ENCODE measurements at places on chromosomes 2 and 18.
A peak's percentile ranks its signal among the peaks of the same experiment; 100 is the strongest.

- no peak for DNase-seq
These were observed 83.2 kb upstream of the SPATS2L start for GRCh38 chr2:200223205-200223784.

- DNase-seq: no peak
These were observed 32.4 kb downstream of the WDR43 start for GRCh38 chr2:28926847-28927246.

DNA sequence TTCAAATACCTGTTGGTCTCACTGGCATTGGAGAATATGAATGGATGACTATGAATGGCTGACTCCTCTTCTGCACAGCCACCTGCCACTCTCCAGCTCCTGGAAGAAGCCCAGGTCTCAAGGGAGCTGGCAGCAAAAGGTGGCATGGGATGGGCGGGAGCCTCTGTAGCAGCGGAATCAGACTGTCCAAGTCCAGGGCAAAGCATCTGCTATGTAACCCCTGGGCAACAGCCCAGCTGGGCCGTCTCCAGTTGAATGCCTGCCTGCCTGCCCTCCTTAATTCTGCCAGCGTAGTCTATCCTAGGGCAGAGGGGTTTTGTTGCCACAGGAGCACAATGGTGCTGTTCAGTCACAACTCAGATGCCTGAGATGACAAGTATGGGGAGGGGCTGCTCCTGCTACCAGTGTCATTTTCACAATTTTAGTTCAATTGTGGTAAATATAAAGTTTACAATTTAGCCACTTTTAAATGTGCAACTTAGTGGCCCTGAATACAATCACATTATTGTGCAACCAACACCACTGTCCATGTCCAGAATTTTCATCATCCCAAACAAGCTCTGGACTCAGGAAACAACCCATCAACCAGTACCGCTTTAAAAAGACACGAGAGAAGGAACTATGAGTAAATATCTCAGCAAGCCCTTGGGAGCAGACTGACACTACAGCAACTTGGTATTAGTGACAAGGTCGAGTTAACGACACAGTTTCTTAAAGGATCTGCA lies 115.2 kb downstream of the MYO5B start:
- no peak for DNase-seq

DNA sequence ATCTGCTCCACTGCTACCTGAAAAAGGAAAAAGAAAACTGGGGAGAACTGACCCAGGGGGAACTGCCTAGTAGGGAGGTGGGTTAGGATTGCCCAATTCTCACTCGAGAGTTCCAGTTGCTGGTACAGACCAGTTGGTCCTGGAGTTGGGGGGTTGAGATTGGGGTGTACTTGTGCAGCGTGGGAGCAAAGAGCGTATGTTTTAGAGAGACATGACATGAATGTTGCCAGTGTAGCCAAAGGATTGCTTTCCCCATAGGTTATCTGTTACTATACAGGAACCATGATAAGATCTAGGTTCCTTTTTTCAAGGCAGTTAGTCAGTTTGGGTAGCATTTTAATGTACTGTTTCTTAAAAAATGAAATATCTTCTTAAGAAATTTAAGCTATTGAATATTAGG lies 68.6 kb downstream of the APLF start:
- DNase-seq: no peak

- no peak for DNase-seq
These were observed 125.1 kb upstream of the MGAT5 start for GRCh38 chr2:134128746-134129145.

DNA sequence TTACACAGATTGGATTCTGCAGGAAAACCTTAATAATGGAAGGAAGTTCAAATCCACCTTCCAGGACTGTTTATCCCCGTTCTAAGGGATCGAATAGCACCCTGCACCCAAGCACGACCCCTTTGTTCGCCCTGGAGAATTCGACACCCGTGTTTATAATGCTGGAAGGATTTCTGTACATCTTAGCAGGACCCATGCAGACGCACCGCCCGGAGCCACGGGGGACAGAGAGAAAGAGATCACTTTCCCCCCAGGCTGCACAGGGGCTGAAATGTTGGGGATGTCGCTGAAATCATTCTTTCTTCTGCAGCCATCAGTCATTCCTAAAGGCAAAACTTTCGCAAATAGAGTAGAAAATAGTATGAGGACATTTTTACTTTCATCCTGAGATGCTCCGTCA lies 238.7 kb upstream of the SALL3 start:
- no peak for DNase-seq

GRCh38 chr2:234015861-234016260 lies 34.6 kb upstream of the SPP2 start:
- DNase-seq: no peak

GRCh38 chr18:51623653-51624052 lies 426.2 kb upstream of the MEX3C start:
- DNase-seq: no peak

GRCh38 chr2:46836295-46837111 lies 79.1 kb downstream of the MCFD2 start:
- DNase-seq: no peak

GRCh38 chr18:28432339-28432738 lies 255.4 kb upstream of the CDH2 start:
- no peak for DNase-seq

GRCh38 chr2:238465487-238466242 lies 38.9 kb downstream of the ASB1 start:
- DNase-seq: no peak

DNA sequence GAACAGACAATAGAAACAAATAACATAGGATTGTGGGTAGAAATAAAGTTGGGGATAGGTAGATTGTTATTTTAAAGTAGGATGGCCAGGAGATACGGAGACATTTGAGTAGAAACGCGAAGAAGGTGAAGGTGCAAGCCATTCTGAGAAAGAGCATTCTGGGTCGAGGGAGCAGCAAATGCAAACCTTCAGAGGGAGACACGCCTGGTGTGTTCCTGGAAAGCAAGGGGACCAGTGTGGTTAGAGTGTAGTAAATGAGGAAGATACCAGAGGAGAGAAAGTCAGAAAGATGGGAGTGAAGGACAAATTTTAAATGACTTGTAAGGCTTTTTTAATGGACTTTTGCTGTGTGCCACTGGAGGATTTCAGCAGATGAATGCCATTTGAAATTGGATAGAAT lies 1.7 kb downstream of the CYP20A1 start:
- no peak for DNase-seq

DNA sequence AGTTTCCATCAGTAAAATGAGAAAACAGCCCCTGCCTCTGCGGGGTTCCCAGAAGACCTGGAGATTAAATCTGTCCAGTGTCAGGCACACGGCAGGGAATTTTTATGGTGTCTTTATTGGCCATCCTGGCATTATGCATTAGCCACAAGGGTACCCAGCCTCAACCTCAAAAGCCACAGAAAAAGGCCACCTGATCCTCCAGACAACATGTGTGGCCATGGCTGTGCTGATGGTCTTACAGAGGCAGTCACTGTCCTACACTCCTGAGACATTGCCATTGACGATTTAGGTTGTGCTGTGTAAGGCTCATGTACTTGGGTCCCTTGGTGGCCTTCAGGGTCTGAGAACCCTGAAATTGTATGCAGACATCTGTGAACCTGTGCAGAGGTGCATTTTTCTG lies 115.6 kb downstream of the SMAD7 start:
- DNase-seq: no peak

DNA sequence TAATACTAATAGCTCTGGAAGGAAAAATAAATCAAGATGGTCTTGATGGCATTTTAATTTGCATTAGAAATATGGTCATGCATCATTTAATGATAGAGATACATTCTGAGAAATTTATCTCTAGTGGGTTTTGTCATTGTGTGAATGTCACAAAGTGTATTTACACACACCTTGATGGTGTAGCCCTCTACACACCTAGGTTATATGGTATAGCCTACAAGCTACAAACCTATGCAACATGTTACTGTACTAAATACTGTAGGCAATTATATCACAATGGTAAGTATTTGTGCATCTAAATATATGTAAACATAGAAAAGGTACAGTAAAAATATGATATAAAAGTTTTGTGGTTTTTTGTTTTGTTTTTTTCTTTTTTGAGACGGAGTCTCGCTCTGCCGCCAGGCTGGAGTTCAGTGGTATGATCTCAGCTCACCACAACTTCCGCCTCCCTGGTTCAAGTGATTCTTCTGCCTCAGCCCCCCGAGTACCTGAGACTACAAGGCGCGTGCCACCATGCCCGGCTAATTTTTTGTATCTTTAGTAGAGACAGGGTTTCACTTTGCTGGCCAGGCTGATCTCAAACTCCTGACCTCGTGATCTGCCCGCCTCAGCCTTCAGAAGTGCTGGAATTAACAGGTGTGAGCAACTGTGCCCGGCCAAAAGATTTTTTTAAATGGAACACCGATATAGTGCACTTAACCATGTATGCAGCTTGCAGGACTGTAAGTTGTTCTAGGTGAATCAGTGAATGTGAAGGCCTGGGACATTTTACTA lies 83.7 kb upstream of the UBXN4 start:
- DNase-seq: peak; percentile 1

- no peak for DNase-seq
These were observed 77.2 kb downstream of the C1D start for GRCh38 chr2:67985586-67985985.

DNA sequence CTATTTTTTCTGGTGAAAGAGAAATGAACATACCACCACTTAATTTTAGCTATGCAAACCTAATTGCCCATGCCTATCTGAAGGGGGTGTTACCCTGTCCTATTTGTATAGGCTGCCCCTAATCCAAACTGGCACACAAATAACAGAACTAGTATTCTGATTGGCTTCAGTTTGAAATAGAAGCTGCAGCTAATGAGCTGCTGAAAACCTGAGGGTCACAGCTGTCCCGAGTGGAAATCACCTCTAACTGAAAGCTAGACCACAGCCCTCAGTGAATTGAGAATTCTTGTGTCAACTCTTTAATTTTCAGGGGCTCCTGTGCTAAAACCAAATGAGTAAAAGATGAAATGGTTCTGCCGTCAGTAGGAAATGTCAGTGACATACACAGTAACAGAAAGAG lies 28.7 kb downstream of the CCDC141 start:
- DNase-seq: no peak

DNA sequence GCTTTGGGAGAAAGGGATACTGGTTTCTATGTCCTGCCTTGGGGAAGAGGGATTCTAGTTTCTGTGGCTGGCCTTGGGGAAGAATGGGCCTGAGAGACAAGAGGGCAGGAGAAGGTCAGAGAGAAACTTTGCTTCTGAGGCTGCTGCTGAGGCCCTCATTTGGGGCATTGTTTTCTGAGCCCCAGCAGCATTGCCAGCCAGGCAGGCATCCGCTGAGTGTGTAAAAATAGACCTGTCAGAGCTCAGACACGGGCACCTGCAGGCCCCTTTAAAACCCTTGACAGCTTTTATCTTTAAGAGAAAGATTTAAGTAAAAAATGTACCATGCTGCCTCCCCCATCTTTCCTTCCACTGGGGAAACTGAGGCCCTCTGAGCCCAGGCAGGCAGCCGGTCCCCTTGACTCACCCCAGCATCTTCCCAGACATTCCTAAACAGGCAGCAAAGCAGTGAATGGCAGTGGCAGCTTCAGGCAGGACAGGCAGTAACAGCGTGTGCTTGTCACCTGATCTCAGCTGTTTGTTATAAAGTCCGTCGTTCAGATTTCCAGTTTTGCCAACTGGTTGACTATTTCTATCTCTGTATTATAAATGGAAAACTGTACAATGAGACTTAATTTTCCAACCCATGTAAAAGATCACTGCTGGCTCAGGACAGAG lies 27.6 kb downstream of the MLPH start:
- no peak for DNase-seq

DNA sequence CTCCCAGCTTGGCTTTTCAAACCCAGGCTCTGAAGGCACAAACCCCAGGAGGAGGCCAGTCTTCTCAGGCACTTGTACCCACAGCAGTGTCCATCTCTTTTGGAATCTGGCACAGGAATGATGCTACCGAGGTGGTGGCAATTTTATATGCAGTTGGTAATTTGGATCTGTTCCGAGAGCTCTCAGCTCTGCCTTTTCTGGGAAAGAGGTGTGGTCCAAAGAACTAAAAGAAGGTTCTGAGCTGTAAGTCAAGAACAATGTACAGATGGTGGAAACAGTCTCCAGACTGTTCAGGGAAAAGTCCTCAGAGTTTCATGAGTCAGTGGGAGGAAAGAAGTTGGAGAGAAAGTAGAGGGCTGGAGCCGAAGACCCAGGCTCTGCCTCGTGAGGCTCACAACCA lies 353.4 kb downstream of the TGIF1 start:
- DNase-seq: no peak

DNA sequence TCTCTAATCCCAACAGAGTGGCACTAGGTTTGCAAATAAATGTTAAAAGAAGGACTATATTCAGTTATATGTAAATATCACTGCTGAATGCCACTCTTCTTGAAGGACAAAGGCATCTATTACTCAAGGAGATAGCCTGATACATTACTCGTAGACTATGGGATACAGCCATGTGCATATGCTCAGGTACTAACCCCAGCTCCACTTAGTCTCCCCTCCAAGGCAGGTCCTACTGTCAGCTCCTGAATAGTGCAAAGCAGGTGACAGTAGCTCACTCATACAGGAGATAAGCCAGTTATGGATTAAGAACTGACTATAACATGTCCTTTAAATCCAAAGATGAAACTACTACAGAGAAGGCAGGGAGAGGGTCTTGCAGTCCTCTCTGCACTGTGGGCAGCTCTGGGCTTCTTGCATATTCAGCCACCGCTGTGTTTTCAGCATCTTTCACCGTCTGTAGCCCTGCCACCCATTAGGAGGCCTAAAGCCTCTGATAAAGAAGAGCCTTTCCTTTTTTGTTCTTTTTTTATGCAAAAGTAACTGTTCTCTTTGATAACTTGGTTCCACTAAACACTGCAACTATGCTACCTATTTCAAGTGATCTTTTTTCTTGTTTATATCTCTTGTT lies 135.1 kb upstream of the EPB41L3 start:
- DNase-seq: no peak

DNA sequence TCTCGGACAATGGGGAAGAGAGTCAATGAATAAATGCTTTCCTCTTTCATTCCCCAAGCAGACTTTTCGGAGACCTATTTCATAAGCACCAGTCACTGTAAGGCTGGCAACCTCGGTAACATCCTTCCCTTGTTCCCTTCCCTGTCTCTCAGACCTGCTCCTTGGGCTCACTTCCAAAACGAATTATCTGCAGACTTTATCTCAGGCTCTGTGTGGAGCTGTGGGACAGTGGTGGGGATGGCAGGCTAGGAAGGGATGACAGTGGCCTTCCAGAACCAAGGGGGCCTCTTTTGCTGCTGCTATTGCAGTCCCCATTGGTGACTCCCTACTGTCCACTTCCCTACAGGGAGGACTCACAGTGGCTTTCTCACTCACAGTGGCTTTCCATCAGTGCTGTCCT lies 185.6 kb upstream of the MEX3C start:
- no peak for DNase-seq

GRCh38 chr2:236998236-236998635 lies 87.5 kb upstream of the COPS8 start:
- DNase-seq: no peak

GRCh38 chr18:62862466-62862865 lies 147.1 kb downstream of the PHLPP1 start:
- DNase-seq: no peak

- DNase-seq: no peak
These were observed 36.4 kb downstream of the TCF7L1 start for GRCh38 chr2:85169581-85169980.

DNA sequence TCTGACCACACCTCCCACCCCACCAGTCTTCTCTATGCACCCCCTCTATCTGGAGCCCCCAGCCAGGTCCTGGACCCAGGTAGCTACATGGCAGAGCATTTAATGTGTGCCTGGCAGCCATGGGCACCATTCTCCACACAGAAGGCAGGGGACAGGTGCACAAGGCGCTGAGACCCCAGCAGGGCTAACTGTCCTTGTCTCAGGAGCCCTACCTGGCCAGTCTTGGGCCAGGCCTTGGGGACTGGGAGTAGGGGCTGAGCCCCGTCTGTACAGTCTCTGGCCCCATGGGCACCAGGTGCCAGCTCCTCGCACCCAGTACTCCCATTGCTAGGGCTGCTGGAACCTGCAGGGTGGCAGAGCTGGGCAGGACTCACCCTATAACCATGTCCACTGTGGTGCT lies 2.9 kb downstream of the GNLY start:
- no peak for DNase-seq
